ENCODE measurements at places on chromosomes 11 and 22.

DNA sequence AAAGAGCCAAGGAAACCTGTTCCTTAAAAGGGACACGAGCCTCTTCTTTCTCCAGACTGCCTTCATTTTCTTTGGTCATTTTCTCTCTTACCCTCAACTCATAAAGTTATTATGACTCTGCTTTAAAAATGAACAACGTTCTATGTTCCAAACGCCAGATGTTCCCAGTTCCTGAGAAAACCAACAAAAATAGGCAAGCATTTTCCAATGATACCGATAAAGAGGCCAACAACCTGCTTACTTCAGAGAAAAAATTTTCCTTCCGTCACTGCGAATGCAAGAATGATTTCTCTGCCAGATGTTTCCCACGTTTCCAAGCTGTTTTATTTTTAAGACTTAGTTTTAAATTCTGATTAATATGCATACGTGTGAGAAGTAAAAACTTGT is 315 bp upstream of the TRPC6 start:
- DNase-seq: no peak

DNA sequence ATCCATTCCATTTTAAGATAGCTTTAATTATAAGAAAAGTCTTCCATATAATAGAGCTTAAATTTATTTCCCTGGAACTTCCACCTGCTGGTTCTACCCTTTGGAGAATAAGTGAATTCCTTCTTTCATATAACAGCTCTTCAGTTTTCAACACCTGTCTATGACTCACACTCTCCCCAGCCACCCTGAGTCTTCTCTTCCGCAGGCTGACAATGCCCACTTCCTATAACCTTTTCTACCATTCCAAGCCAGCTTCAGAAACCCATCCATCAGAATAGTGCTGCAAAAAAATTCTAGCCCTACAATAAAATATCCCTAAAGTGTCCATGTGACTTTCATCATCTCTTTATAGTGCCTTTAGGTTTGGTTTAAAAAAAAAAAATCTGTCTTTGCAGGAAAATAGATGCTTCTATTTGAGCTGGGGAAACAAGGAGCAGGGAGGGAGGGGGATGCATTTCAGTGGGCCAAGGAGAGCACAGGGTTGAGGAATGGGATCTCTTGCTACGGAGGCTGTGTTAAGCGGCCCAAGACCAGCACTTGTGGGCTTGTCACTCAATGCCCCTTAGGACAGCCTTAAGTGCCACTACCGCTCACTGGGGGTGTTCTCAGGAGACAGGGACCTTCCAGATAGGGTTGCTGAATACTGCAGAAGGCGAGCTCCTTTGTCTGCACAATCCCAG is 178.6 kb downstream of the DSCAML1 start:
- DNase-seq: no peak

GRCh38 chr11:82315093-82315492 is 418.6 kb downstream of the FAM181B start:
- peak; percentile 1 for DNase-seq

DNA sequence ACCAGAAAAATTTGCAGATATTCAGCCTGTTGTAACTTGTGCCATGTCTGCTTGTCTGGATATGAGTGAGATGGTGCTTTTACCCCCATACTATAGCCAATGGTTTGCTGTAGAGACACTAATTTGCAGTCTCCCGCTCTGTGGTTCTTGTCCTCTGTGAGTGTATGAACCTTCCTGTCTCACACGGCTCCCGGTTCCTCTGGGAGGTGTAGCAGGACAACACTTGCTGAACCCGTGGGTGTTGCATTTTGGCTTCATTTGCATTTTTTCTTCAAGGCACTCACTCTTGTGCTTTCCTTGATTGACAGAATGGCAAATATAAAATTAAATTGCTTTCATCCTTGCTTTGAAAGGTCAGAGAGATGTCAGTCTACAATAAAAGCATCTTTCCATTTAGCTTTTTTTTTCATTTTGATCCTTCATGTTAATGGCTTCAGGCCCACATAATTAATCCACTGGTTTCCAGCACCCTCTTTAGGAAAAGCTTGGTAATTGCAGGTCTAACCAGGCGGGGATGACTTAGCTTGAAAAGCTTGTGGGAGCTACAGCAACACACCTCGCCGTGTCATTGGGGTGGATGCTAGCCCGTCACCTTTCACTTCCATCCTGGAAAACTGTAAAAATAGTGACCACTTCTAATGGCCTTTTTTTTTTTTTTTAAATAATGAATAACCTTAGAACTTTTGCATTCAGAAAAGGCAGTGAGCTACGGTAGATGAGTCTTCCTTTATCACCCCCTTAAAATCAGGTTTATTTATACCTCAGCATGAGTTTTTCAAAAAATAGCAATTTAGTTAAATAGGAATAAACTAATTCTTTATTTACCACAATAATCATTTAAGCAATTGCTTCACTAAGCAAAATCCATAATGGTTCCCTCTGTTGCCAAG is 27.4 kb upstream of the ST14 start:
- DNase-seq: no peak

GRCh38 chr11:5043380-5043779 is 2.9 kb upstream of the OR52J3 start:
- no peak for DNase-seq

DNA sequence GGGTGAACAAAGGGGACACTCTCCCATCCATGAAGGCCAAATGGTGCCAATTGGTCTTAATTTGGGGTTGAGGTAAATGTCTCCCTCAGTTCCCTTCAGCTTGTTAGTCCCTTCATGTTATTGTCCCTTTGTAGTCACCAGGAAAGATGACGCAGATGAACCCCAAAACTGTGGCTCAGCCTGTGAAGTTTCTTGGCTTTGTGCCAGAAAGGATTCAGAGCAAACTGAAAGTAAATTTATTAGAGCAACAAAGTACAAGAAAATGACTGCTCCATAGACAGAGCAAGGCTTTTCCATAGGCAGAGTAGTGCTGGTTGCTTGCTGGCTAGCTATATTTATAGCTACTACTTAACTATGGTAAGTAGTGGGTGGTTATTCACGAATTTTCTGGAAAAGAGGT is 16.7 kb downstream of the OR4C3 start:
- DNase-seq: no peak

GRCh38 chr11:46642627-46643335 is 25.4 kb downstream of the ATG13 start:
- no peak for DNase-seq

DNA sequence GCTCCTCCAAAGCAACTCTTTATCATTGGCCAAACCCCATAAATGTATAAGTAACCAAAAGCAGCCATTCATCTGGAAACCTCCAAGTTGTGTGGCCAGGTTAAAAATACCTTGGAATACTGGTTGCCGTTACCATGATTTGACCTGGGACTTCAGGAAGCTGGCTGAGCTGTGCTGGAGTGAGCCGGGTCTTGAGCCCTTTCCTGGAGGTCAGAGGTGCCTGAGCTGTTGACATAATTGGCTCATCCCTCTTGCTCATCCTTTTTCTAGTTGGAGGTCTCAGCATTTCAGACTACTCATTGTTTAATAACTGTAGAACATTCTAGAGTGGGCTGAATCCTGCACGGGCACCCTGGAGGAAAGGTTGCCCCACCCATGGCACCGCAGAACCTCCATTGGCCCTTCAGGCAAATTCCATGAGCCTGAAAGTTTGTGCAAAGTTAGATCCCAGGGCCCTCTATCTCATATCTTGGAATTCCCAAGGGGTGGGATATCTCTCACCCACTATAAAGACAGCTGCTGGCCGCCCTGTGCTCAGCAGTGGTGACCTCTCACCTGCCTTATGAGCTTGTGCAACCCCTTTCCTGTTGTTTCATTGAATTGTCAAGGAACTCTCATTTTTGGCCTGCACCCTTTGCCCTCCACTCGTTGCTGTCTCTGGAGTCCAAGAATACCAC is 77.0 kb downstream of the C22orf31 start:
- no peak for DNase-seq

- no peak for DNase-seq
These were observed 26.7 kb downstream of the CARS1 start for GRCh38 chr11:3030289-3031070.

DNA sequence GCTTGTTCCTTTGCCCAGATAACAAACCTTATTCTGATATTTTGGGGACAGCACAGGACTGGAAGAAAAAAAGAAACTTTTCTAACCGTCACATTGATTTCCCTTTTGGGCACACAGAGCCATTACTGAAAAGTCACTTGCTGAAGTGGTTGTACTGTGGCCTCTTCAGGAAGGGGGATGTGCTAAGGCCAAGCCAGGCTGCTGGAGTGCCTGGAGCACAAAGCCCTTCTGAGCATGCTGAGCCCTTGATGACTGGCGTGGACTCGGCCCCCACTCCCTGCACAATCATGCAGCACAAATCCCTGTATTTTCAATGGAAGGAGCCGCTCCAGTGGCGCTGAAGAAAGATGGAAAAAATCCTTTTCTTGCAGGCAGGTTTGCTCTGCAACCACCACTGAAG is 164.2 kb downstream of the NTM start:
- peak; percentile 68 for DNase-seq

DNA sequence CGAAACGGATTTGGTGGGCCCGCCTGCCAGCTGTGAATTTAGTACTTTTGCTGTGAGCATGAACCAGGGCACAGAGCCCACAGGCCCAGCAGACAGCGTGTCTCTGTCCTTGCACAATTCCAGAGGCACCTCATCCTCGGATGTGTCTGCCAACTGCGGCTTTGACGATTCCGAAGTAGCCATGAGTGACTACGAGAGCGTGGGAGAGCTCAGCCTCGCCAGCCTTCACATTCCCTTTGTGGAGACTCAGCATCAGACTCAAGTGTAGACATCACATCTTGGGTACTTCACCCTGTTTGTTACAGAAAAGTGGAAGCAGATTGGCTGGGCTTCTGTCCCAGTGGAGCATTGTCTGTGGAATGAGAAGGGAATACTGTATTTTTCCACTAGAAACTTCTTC is 78.6 kb upstream of the MTNR1B start:
- DNase-seq: no peak

DNA sequence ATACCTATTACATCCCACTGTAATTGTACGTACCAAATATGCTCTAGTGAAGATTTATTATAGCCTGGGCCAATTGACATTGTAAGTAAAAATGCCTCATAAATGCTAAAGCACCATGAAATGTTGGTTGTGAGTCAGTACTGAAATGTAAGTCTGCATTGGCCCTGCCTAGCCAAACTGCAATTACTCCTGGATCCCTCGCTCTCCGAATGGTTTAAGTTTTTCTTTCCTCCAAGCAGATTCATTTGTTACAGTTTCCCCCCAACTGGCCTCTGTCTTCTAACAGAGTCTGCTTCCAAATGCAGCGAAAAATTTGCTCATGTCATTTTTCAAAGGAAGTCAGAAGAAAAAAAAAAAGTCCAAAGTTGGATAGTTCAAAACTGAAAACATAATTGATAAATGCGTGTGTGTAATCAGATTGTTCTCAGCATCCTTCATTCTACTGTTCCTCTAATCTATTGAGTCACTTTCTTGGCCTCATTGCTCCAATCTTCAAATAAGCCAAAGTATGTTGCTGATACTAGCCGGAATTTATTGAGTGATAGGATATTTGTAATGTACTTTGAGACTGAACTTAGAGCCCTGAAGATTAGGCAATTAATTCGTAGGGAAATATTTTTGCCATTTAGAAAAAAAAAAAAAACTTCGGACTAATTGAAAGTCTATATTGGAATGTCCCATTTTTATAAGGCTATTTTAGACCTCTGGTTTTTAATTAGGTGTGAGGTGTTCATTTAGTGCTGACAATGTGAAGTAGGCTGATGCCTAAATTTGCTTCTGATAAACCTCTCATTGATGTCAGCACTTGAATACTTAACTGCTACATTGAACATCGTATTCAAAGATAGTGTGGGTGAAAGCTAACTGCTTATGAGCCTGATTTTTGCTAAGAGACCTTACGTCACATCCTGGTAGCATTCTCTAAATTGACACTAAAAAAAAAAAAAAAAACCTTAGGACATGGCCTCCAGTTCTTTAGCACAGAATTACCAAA is 93.4 kb downstream of the WT1 start:
- no peak for DNase-seq

DNA sequence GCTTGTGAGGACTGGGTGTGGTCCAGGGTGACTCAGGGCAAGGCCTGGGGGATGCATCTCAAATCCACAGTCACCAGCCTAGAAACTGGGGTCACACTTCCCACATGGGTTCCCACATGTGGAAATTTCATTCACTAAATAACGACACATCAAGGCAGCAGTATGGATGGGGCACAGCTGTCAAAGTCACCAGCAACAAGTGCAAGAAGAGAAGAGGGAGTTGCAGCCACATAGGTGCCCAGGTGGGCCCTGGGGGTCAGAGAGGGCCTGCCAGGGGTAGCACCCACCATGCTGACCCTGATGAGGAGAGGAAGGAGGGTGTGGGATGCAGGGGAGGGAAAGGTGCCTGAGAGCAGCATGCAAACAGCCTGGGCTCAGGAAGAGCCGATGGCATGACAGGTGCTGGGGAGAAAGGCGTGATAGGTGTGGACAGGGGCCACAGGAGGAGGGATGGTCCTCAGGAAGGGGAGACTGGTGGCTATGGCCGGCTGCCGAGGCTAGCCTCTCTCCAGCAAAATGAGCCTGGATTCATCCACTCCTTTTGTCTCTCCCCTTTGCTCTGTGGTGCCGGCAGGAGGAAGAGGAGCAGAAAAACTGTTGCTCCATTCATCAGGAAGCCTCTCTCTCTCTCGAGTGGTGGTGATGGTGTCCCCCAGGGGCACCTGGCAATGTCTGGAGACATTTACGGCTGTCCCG is 22.3 kb downstream of the DGCR6L start:
- no peak for DNase-seq

- no peak for DNase-seq
These were observed 160.5 kb downstream of the DDX10 start for GRCh38 chr11:108825381-108825780.

- DNase-seq: no peak
These were observed 58.2 kb downstream of the OR10A6 start for GRCh38 chr11:7872890-7873289.

GRCh38 chr22:39237318-39238100 is 7.3 kb downstream of the PDGFB start:
- no peak for DNase-seq

DNA sequence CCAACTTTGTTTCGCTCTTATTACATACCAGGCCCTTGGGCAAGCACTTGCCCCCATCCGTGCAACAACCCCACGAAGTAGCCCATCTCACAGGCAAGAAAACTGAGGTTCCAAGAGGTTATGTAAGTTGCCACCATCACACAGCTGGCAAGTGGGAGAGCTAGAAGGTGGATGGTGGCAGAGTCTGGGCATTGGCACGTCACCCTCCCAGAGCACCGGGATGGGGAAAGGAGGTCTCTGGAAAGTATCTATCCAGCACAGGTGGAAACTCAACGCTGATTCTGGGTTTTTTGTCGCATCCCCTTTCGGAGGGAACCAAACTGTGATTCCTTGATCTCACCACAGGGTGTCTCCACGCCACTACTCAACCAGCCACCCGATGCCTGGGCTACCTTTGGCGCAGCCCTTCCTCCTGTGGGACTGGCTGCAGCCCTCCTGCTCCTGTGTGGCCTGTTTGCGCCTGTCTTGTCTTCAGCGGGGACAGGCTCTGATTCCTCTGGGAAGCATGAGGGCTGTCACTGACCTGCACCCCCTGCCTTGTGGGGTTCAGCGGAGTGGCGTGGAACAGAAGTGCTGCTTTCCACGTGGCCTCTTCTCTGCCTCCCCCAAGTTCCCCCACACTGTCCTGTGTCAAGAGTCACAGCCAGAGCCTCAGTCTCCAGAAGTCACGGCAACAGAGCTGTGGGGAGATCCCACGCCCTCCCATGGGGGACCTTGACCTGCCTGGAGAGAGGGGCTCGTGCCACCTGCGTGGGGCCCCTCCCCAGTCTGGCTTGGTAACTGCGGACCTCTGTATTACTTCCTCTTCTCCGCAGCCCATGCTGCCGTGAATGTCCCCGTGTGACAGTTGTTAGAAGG is 34.4 kb upstream of the TRIM29 start:
- peak; percentile 47 for DNase-seq

GRCh38 chr22:50034126-50035081 is 21.8 kb upstream of the IL17REL start:
- DNase-seq: no peak

GRCh38 chr22:50025993-50026392 is 13.4 kb upstream of the IL17REL start:
- DNase-seq: no peak

Measured in hippocampal formation (tissue), 2 donors.